Anterior cingulate cortex (tissue), 58 donors: ENCODE measurements at places on chromosomes 3 and 15.

GRCh38 chr3:194584866-194585265 lies 48.4 kb downstream of the TMEM44 start:
- no peak for DNase-seq

DNA sequence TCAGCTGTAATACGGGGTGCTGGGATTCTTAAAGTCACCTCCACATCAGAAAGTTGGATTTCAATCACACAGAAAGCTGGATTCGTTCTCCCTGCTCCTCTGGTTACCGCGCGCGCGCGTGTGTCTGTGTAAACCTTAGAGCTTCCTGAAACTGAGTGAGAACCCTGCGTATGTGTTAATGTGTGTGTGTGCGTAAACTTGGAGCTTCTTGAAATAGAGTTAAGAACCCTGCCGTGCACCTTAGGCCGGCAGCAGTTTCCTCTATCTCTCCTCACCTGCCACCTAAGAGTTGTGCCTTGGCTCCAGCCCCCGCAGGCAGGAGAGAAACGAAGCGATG lies 531 bp downstream of the LZTFL1 start:
- no peak for DNase-seq

DNA sequence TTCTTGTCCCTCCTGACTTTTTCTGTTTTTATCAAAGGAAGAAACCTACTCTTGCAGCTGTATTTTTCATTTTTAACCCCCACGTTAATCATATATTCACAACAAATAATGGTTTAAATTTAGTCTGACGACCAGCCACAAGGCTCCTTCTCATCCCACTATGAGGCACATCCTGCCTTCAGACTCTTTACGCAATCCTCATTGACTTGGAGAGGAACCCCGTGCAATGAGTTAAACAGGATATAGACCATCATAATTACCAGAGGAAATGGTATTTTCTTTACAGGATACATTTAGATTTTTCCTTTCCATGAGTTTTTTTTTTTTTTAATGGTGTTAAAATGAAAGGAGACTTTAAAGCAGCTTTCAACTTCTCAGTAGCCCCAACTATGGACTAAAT lies 68.5 kb downstream of the WWTR1 start:
- no peak for DNase-seq

- no peak for DNase-seq
Observed at GRCh38 chr15:87287156-87287555, 969.4 kb downstream of the NTRK3 start.

DNA sequence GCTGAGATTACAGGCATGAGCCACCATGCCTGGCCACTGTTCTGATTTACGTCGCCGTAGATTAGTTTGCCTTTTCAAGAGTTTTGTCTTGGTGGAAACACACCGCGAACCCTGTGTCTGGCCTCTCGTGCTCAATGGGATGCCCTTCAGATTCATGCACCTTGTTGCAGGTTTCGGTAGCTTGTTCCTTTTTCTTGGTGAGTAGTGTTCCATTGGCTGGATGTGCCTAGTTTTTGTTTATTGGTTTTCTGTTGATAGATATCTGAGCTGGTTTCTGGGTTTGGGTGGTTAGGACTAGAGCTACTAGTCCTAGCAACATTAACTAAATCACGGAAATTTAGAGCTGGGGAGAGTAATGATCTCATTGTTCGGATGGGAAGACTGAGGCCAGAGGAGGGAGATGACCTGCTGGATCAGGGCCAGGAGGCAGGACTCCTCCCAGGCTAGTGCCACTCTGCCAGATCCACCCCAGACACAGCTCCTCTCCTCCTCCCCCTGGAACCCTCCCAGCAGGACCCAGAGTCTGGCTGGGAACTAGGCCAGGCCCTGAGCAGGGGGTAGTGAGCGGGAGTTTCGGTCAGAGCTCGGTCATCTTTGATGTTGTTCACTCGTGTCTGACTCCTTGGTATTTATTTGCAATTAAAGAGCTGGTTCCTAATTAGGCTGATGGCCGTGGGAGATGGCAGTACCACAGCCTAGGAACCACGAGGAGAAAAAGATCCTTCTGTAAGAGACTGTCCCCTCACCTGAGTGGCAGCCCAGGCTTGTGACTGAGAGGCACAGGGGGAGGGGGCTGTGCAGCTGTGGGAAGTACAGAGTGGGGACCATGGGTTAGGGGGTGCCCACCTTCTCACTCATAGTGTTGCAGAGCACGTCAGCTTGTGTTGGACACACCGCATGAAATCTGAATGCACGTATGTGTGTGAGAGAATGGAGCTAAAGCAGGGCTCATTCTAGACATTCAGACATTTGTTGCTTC lies 73.4 kb downstream of the SMAD6 start:
- no peak for DNase-seq

DNA sequence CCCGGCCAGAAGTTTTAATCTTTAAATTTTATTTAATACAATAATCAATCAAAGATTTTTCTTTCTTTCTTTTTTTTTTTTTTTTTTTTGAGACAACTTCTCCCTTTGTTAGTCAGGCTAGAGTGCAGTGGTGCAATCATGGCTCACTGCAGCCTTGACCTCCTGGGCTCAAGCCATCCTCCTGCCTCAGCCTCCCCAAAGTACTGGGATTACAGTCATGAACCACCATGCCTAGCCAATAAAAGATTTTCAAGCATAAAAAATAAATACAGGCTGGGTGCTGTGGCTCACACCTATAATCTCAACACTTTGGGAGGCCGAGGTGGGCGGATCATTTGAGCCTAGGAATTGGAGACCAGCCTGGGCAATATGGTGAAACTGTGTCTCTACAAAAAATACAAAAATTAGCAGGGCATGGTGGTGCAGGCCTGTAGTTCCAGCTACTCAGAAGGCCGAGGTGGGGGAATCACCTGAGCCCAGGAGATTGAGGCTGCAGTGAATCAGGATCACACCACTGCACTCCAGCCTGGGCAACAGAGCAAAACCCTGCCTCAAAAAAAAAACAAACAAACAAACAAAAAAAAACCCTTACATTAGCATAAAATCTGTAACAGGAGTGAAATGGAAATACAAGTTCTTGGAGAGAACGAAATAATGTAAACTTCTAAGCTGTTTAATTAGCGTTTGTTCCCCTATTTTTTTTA lies 29.1 kb upstream of the SRP14 start:
- no peak for DNase-seq

- DNase-seq: no peak
Observed at GRCh38 chr15:67198157-67198754, 56.2 kb downstream of the AAGAB start.

- no peak for DNase-seq
Observed at GRCh38 chr15:92896561-92896960, 3.6 kb upstream of the CHD2 start.

DNA sequence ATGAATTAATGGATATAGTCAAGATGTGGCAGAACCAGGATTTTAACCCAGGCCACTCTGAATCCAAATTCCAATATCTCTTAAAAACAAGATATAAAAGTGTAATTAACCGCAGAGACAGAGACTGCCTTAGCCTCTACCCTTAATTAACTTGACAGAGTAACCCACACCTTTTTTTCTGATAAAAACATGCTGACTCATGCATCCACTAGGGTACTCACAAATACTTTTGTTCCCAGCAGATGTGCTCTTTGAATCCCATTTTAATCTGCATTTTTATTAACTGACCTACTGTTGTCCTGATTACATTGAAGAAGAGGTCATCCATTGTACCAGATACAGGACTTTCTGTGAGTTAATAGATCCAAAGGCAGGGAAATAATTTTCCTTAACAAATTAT lies 278.3 kb downstream of the CHL1 start:
- DNase-seq: no peak

- DNase-seq: no peak
Observed at GRCh38 chr3:112979244-112979832, 4.4 kb upstream of the CD200R1 start.

DNA sequence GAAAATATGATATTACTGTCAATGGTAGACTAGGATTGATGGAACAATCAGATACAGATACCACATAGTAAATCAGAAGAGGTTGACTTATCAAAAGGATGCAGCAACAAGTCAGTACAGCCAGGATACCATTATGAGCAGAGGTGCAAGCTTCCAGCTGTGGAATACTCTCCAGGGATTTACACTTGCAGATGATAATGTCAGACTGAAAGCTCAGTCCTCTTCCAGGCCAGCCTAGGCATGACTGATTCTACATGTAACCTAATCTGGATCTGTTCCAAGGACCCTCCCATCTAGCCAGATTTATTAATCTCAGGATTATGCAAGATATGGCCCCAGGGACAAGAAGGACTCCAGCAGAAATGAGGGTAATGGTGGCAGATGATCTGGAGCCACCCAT lies 8.2 kb downstream of the FILIP1L start:
- no peak for DNase-seq
